T-cell (primary cell): ENCODE measurements at places on chromosomes 7 and 10. TPM values are rescaled to one million over a fixed set of nuclear protein-coding genes. Genes with fewer than 3 reads are reported as not detected.

The OR6V1 gene
- not detected for total RNA-seq

The SPDYE2 gene
- total RNA-seq = 0.58 TPM

DNA sequence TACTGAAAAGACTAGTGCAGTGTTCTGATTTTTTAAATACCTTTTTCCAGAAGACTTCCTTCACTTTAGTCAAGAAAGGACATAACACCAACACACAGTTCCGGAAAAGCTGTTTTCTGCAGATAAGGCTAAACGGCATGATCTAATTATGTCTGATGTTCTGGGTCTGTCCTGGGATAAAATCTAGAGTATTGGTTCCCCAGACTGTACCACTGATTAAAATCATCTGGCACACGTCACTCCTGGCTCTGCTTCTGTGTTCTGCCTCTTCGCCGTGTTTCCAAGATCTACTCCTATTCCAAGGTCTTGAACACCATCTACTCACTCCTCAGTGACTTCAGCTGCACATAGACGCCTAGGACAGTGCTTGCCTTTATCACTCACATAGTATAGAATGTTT is 100.8 kb upstream of the SFMBT2 start:
- H3K4me1 ChIP-seq = peaks cover 40% of the 10 kb centered on the region
- H3K4me3 ChIP-seq = no peak overlapping the region
- no peaks in the 10 kb centered on the region for H3K27me3 ChIP-seq

- no peaks in the 10 kb centered on the region for H3K4me1 ChIP-seq
- no peaks in the 10 kb centered on the region for H3K27me3 ChIP-seq
- no peaks in the 10 kb centered on the region for H3K36me3 ChIP-seq
- H3K4me3 ChIP-seq = no peak overlapping the region
- DNase-seq = no peak
- no peak overlapping the region for H3K27ac ChIP-seq
Observed at GRCh38 chr10:25641595-25641994, 292.4 kb upstream of the MYO3A start.

The FAM25C gene
- not detected for total RNA-seq

The CYP3A5 gene
- total RNA-seq = not detected

GRCh38 chr10:48384699-48384982 is 78.2 kb downstream of the MAPK8 start:
- no peaks in the 10 kb centered on the region for H3K27me3 ChIP-seq
- no peak for DNase-seq
- no peaks in the 10 kb centered on the region for H3K4me1 ChIP-seq
- no peak overlapping the region for H3K4me3 ChIP-seq

DNA sequence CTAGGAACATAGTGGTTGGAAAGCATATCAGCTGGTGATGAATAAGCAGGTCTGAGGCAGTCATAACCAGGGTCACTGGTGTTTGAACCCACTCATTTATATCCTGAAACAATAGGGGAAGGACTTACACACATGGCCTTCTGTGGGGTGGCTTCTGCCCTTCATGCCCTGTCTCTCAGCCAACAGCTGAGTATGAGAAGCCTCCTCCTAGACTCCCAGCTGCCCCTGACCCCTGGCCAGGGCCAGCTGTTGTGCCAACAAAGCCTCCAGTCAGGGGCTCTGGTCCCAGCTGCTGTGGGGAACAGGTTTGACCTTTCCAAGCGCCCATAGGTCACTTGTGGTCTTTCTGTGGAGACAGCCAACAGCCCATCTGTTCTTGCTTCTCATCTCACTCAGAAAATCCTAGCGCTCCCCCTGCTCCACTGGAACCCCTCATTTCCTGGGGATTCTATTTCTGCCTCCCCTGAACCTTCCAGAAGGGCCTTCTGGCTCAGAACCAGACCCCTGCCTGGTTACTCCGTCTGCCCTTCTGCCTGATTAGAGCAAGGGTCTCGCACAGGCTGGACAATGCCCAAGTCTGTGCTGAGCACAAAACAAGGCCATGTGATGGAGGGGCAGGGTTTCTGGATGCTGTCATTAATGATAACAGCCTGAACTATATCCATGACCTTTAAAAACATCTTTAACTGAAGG is 9.7 kb upstream of the PURB start:
- H3K4me3 ChIP-seq = no peak overlapping the region
- H3K36me3 ChIP-seq = no peaks in the 10 kb centered on the region
- no peak overlapping the region for H3K27ac ChIP-seq

DNA sequence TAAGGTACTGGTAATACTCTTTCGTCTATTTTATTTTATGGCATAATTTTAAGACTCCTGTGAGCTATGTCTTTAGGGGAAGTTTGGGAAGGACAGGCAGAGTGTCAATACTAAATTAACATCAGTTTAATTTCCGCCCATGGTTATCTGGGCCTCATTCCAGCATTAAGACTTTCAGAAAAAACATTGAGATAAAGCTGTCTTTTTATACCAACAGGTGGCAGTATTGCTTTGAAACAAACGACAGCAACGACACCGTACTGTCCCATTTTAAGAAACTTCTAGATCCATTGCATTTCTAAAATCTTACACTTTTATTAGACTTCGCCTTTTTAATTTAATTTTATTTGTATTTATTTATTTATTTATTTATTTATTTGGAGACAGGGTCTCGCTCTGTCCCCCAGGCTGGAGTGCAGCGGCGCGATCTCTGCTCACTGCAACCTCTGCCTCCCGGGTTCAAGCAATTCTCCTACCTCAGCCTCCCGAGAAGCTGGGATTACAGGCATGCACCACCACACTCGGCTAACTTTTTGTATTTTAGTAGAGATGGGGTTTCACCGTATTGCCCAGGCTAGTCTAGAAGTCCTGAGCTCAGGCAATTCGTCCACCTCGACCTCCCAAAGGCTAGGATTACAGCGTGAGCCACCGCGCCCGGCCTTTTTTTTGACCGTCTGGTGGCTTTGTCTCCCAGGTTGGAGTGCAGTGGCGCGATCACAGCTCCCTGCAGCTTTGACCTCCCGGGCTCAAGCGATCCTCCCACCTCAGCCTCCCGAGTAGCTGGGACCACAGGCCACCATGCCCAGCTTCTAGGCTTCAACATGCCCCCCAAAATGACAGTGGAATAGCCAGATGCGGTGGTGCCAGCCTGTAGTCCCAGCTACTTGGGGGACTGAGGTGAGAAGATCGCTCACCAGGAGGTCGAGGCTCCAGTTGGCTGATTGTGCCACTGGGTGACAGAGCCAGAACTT is 78.7 kb upstream of the C1GALT1 start:
- H3K36me3 ChIP-seq = no peaks in the 10 kb centered on the region
- no peak overlapping the region for H3K27ac ChIP-seq
- peaks cover 3% of the 10 kb centered on the region for H3K27me3 ChIP-seq
- no peak overlapping the region for H3K4me3 ChIP-seq
- no peak for DNase-seq
- peaks cover 8% of the 10 kb centered on the region for H3K4me1 ChIP-seq

DNA sequence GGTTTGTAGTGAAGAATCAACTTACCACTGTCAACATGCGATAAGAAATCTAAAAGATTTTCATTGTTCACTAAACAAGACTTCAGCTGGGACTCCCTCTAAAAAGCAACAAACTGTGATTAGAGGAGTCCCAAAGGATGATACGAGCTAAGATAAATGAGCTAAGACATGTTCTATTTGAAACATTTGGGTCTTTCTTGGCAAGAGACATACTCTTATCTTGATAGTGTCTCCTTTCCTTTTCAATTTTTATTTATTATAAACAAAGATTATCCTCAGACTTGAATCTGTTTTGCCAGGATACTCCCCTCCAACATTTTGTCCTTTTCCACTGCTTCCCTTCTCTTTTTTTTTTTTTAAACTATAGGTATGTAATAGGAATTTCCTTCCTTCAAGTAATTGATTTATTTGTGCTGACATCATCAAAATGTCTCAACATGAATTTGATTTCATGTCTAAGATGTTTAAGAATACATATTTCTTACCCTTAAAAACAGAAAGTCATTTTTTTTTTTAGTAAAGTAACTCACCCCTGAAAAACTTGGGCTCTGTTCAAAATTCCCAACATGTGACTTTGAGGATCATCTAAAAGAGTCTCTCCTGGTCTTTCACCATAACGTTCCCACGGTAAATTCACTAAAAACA is 158.4 kb upstream of the NRP1 start:
- no peak overlapping the region for H3K4me3 ChIP-seq
- no peaks in the 10 kb centered on the region for H3K27me3 ChIP-seq
- H3K36me3 ChIP-seq = no peaks in the 10 kb centered on the region
- H3K27ac ChIP-seq = no peak overlapping the region
- H3K4me1 ChIP-seq = no peaks in the 10 kb centered on the region

The SEMA3C gene
- 0.10 TPM for total RNA-seq

- no peaks in the 10 kb centered on the region for H3K36me3 ChIP-seq
- H3K27ac ChIP-seq = no peak overlapping the region
- H3K4me1 ChIP-seq = no peaks in the 10 kb centered on the region
- H3K4me3 ChIP-seq = no peak overlapping the region
- no peak for DNase-seq
- H3K27me3 ChIP-seq = no peaks in the 10 kb centered on the region
Observed at GRCh38 chr10:52573347-52573746, 199.2 kb downstream of the MBL2 start.

The CALHM1 gene
- not detected for total RNA-seq

DNA sequence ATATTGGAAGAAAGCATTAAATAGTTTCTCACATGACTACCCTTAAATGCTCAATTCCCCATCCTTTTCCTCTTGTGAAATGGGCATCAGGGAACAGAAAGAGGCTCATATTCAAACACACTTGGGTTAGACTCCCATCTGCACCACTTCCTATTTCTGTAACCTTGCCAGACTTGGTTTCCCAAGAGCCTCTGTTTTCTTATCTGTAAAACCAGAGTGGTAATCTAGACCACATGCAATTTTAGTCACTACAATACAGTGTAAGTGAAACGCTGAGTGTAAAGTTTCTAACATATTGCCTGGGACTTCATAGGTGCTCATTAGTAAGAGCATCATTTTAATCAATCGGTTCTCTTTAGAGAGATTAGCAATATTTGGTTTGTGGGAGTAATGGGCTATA is 136.3 kb downstream of the SORCS1 start:
- no peak for DNase-seq
- no peak overlapping the region for H3K4me3 ChIP-seq
- H3K4me1 ChIP-seq = no peaks in the 10 kb centered on the region
- no peaks in the 10 kb centered on the region for H3K36me3 ChIP-seq
- no peak overlapping the region for H3K27ac ChIP-seq
- H3K27me3 ChIP-seq = no peaks in the 10 kb centered on the region

GRCh38 chr10:10128387-10128786 is 889.3 kb upstream of the CELF2 start:
- H3K4me1 ChIP-seq = no peaks in the 10 kb centered on the region
- no peak overlapping the region for H3K4me3 ChIP-seq
- no peak overlapping the region for H3K27ac ChIP-seq
- H3K36me3 ChIP-seq = no peaks in the 10 kb centered on the region
- peaks cover 3% of the 10 kb centered on the region for H3K27me3 ChIP-seq

DNA sequence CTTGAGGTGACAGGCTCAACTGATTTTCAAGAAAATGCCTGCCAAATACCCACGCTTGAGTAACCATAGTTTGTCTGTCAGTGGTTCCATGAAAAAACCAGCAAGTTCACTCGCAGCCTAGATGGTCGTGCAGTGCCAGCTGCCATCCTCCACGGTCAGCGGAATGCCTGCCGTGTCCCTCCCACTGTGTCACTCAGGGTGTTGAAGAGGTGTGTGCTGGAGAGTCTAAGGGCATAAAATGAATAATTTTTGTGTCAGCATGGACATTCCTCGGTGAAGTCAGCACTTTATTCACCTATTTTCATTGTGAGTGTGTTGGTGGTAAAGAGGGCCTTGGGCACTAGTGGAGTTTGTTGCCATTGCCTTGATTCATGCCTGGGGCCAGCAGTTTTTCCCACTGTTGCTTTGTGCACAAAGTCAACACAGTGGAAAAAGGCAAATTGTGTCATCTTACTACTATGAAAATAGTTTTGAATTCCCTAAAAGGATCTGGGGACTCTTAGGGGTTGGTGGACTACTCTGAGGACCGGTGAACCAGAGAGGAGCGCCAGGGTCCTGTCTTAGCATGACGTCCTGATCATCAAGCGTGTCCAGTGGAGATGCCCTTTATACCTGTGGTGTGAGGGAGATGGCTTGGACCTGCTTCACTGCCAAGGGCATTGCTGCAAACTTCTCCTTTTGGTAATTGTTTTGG is 17.6 kb downstream of the MINDY4 start:
- DNase-seq = no peak
- H3K4me1 ChIP-seq = no peaks in the 10 kb centered on the region
- no peak overlapping the region for H3K4me3 ChIP-seq
- H3K27ac ChIP-seq = no peak overlapping the region

The HOXA4 gene
- total RNA-seq = 0.36 TPM

DNA sequence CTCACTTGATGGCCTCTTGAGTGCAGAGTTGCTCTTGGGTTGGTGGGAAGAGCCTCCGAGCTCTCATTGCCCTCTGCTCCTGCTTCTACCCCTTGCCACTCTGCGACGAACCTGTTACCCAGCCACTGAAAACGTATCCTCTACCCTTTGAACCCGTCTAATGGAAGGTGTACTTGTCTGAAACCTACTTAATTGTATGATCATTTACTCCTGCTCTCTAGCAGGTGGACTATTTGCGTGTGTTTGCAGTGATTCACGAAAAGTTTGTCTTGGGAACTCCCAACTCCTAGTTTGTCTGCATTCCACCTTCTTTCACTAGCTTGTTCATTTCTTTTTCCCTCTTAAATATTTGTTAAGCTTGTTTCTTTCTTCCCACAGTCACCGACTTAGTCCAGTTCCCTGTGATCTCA is 503 bp downstream of the CROT start:
- no peak for DNase-seq
- peaks cover 9% of the 10 kb centered on the region for H3K36me3 ChIP-seq
- H3K4me1 ChIP-seq = peaks cover 9% of the 10 kb centered on the region
- H3K4me3 ChIP-seq = peak overlapping the region; percentile 79
- H3K27me3 ChIP-seq = no peaks in the 10 kb centered on the region

DNA sequence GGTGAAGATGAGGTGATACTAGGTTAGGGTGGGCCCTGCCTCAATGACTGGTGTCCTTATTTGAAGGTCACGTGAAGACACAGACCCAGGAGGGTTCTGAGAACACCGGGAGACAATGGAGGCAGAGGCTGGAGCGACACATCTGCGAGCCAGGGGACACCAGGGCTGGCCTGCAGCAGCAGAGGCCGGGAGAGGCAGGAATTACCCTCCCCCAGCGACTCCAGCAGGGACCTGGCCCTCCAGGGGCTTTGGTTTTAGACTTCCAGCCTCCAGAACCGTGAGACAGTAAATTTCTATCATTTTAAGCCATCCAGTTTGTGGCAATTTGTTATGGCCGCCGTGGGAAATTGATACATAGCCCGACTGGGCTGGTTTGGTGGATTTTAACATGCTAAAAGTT is 152.2 kb downstream of the DNAJB6 start:
- no peaks in the 10 kb centered on the region for H3K27me3 ChIP-seq
- peaks cover 31% of the 10 kb centered on the region for H3K4me1 ChIP-seq
- H3K4me3 ChIP-seq = no peak overlapping the region
- DNase-seq = no peak

The ACSL5 gene
- 36.0 TPM for total RNA-seq

The CREB3L2 gene
- 21.1 TPM for total RNA-seq

The YKT6 gene
- total RNA-seq = 60.2 TPM

- no peaks in the 10 kb centered on the region for H3K27me3 ChIP-seq
- H3K36me3 ChIP-seq = no peaks in the 10 kb centered on the region
- no peak overlapping the region for H3K4me3 ChIP-seq
- H3K4me1 ChIP-seq = no peaks in the 10 kb centered on the region
- no peak overlapping the region for H3K27ac ChIP-seq
- DNase-seq = no peak
Observed at GRCh38 chr7:89731751-89732445, 422.4 kb upstream of the STEAP1 start.

GRCh38 chr10:125027871-125028869 is 86.2 kb downstream of the ZRANB1 start:
- no peaks in the 10 kb centered on the region for H3K27me3 ChIP-seq
- H3K4me1 ChIP-seq = no peaks in the 10 kb centered on the region
- no peak overlapping the region for H3K4me3 ChIP-seq
- H3K36me3 ChIP-seq = no peaks in the 10 kb centered on the region
